ENCODE measurements at places on chromosomes 5 and 9.

DNA sequence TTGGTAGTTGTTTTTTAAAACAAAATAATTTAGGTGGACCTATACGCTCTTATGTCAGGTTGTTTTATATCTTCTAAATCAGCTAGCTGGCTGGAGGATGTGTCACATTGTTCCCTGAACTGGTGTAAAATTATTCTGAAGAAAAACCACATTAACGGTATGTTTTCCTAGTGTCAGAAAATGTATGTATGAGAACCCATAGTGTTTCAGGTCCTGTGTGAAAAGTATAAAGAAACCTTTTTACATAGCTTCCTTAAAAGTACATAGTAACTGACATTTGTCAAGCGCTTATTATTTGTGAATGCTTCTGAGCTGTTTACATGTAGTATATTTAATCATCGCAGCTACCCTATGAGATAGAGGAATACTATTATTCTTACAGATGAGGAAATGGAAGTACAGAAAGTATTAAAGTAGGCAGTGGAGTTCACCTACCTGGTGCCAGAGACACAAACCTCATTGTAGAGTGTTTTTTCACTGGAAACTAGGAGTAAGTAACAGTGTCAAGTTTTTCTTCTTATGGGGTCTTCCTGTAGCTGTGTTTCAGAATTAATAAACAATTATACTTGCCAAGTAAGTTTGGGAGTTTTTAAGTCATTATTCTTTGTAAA lies 10.4 kb upstream of the FAM120AOS start:
- no peak for DNase-seq

DNA sequence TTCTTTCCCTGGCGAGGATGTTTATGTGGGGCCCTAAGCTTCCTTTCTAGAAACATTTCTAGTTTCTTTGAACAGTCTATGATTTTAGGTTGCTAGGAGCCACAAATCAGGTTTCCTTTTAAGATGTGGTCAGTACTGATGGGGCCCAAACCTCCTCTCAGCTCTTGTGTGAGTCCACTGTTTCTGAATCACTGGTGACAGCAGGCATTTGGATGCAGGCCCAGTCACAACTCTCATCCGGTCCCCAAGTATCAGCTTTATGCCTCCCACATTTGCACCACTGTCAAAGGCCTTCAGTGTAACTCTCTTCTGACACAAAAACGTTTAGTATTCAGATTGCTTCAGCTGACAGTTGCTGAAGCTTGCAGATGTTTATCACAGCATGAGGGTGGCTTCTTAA lies 7.8 kb downstream of the DMRT2 start:
- DNase-seq: no peak

- DNase-seq: no peak
Measured at GRCh38 chr5:95826949-95827891, 4.7 kb upstream of the GLRX start.

GRCh38 chr5:131747180-131748105 lies 49.4 kb downstream of the FNIP1 start:
- DNase-seq: no peak

DNA sequence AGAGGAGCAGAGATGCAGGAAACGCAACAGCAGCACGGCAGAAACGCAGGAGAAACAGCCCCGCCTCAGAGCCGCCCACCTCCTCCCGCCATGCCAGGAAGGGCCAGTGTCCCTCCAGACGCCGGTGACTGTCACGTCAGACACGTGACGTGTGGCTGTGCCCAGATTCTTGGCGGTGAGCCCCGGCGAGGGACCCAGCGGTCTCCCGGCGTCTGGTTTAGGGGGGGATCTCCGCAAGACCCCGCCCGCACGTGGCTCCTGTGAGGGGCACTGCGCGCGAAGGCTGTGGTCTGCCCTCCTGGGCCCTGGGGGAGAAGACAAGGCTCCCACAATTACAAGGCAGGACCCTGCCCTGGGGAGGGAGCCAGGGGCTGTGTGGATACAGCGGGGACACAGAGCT lies 2.4 kb upstream of the LCN8 start:
- DNase-seq: no peak

DNA sequence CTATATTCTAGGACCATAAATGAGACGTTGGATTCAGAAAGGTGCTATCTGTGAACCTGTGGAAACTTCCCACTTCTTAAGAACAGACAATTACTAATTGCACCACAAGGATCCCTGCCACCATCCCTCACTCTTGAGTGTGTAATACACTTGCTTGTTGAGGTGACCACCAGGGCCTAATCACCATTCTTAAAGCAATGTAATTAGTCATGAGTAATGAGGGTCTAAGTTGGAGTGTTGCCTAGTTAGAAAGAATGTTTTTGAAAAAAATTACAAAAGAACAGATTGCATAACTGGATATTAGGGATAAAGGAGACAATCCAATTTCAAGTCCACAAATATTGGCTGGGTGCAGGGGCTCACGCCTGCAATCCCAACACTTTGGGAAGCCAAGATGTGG lies 56.9 kb upstream of the TRIO start:
- no peak for DNase-seq

DNA sequence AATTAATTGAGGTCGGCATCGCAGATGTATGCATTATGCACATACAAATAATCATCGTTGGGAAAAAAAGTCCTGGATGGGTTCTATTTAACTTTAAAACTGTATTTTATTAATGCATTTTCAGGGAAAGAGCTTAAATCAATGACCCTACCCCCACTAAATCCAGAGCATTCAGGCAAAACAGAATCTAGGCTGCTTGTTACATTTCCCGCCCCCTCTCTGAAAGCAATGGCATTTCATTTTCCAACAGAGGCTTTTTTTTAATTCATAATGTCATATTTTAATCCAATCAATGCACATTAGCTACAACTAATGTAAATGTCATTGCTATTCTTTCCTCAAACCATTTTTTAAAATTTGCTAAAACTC lies 117.4 kb upstream of the GRIA1 start:
- DNase-seq: no peak

GRCh38 chr9:18235181-18235908 lies 238.6 kb upstream of the ADAMTSL1 start:
- DNase-seq: no peak

- DNase-seq: no peak
Measured at GRCh38 chr5:91293131-91293530, 90.0 kb downstream of the ARRDC3 start.

DNA sequence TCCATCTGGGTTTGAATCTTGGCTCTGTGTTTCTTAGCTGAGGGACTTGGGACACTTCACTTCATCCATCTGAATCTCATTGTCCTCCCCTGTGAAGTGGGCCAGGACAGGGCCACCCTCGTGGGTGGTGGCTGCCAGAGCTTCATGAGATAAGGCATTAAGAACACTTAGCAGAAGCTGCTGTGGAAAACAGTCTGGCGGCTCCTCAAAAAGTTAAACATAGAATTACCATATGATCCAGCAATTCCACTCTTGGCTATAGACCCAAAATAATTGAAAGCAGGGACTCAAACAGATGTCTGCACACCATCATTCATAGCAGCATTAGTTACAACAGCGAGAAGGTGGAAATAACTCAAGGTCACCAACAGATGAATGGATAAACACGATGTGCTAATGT lies 42.4 kb upstream of the GGTA1 start:
- DNase-seq: no peak

- no peak for DNase-seq
Measured at GRCh38 chr9:113446323-113446740, 17.2 kb upstream of the RGS3 start.

DNA sequence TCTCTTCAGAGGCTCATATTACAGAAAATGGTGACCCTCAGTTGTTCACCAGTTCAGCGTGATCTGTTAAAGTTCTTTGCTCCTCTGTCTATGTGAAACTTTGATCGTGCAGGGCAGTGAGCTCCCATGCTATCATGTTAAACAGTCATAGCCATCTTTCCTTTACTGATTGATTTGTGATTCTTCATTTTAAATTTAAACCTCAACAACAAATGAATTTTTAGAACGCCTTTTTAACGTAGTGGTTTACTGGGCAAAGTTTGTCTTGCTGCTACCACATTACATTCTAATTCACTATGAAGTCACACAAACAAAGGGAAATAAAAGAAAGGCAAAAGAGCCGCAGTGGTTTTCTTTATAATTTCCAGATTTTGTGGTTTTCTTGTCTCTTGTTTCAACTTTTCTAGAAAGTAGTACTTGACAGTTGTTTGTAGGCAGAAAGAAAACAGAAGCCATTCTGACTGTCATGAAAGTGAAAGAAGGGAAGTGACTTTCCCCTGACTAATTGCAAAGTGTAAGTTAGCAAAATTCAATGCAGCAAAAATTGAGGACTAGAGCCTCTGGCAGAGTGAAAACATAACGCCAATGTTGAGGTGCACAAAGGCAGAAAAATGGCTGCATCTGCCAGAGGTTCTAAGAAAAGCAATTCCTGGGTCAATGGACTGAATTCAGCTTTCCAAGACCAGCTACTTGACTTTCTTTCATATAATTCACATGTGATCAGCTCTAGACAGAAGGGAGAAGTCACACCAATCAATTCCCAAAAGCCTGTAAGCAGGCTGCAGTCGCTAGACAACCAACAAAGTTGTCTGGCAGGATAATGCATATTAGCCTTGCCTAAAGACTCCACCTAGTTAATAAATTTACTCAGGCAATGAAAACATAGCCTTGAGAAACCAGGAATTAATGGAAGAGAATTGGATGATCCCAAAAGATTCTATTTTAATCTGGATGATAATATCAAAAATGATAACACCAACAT lies 7.1 kb upstream of the IFNA6 start:
- DNase-seq: no peak

DNA sequence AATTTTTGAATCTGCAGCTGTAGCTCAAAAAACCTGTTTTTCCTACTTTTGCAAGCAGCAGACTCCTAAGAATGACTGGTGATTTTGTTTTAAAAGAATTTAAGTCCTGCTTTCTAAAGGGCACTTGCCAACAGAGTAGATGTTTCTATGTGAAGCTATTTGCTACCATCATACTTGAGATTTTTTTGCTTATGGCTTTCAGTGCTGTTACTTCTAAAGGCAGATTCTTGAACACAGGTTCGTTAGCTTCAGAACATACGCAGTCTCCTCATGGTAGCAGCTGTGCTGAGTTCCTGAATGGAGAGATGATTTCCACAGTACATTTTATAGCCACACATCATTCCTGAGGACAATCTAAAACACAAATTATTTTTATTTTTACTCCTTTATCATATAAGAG lies 24.4 kb upstream of the ELL2 start:
- DNase-seq: no peak

- no peak for DNase-seq
Measured at GRCh38 chr5:170161069-170161468, 55.4 kb downstream of the FOXI1 start.

DNA sequence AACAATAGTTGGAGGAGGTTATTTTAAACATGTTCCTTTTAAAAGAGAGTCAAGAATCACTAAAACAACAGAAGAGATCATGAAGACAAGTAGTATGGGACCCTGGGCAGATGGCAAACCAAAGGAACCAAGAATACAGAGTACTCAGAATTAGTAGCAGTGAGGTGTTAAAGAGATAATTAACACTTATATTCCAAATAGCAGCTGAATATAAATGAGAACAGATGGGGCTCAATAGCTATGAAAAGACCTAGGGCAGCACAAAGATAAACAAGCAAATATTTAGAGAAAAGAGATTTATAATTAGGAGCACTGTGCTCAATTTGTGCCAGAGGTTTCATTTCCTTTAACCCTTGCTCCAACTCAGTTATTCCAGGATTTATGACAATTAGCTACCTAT lies 159.1 kb downstream of the FAM114A2 start:
- DNase-seq: no peak

- DNase-seq: no peak
Measured at GRCh38 chr9:129184596-129185122, 6.6 kb upstream of the IER5L start.

GRCh38 chr9:124749781-124750180 lies 21.3 kb downstream of the NR6A1 start:
- DNase-seq: no peak

DNA sequence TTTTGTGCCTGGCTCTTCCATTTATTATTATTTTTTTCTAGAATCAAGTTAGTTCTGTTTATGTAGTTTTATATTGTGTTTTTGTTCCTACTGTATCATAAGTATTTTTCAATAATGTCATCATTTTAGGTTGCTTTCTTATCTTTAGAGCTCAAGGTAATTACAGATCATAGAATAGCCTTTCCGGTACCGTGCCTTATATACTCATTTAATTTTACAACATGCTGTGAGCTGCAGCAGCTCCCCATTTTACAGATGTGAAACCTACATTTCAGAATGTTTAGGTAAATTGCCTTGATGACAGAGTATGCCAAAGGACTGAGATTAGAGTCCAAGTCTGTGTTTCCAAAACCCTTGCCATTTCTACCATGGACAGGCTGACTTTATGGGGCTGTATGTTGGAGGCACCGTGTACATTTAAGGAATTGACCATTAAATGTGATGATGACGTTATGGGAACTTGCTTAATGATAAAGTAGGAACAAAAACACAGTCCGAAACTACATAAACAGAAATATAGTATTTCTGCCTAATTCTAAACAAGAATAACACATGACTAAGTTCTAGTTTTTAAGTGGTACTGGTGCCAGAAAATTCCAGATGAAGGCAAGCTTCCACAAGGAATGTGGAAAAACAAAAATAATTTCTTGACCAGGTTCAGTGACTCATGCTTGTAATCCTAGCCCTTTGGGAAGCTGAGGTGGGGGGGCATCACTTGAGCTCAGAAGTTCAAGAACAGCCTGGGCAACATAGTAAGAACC lies 97.7 kb downstream of the IQGAP2 start:
- DNase-seq: no peak

- no peak for DNase-seq
Measured at GRCh38 chr9:35828716-35829083, at the start of gene FAM221B. Gene FAM221B (minus strand): TSS chr9:35828732. CDS start chr9:35826161, 2,571 bp downstream.

DNA sequence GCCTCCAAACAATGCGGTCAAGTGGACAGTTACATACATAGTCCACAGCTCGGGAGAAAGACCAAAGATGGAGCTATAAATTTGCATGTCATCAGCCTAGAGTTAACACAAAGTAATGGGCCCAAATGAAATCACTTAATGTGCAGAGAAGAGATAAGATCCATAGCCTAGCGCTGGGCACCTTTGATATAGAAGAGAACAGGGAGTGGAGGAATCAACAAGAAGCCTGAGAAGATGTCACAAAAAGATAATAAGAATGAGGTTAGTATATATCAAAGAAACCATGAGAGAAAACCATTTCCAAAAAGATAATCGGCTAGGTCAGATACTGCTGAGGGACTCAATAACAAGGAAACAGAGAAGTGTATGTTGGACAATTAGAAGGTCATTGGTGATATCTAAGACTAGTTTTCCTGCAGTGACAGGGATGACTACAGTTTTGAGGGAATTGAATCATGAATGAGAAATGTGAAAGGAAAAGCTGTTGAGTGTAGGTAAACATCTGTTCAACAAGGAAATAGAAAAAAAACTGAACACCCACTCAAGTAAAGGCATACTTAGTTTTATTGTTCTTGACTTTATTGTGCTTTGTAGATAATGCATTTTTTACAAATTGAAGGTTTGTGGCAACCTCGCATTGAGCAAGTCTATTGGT lies 68.7 kb upstream of the CDH6 start:
- no peak for DNase-seq

DNA sequence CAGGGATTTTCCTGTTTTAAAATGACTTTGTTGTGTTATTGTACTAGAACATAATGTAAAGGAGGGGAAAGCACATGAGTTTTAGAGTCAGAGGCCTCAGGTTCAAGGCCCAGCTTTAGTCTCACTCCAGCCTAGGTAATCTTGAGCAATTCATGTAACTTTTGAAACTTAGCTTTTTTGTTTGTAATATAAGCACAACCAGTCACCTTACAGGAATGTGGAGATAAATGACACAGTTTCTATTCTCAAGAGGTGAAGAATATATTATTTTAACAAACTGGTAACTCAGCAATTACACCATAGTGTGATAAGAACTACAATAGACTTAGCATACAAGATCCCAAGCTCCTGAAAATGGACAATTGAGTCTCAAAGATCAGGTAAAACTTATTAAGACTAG lies 51.2 kb downstream of the ADAMTS19 start:
- no peak for DNase-seq

- no peak for DNase-seq
Measured at GRCh38 chr9:130480673-130481072, 35.9 kb downstream of the ASS1 start.

Measured in T-cell (primary cell).